Esophagus muscularis mucosa (tissue), 4 donors: ENCODE measurements at places on chromosomes 5 and 9.
A peak's percentile ranks its signal among the peaks of the same experiment; 100 is the strongest.

GRCh38 chr9:86860006-86860405, 87.3 kb downstream of the GAS1 start:
- no peak for DNase-seq

DNA sequence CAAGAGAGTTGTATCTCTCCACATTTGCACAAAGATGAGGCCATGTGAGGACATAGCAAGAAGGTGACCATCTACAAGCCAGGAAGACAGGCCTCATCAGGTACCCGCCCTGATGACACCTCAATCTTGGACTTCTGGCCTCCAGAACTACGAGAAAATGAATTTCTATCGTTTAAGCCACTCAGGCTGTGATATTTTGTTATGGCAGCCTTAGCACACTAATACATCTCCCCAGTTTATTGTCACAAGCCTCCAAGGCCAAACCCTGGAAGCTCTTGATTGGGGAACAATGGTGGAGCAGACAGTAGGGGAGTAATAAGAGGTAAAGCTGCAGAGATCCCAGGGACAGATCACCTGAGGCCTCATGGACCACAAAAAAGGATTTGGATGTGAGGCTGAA, 7.7 kb upstream of the P4HA2 start:
- DNase-seq: no peak

GRCh38 chr9:105554042-105554441, 3.9 kb upstream of the FKTN start:
- DNase-seq: no peak

DNA sequence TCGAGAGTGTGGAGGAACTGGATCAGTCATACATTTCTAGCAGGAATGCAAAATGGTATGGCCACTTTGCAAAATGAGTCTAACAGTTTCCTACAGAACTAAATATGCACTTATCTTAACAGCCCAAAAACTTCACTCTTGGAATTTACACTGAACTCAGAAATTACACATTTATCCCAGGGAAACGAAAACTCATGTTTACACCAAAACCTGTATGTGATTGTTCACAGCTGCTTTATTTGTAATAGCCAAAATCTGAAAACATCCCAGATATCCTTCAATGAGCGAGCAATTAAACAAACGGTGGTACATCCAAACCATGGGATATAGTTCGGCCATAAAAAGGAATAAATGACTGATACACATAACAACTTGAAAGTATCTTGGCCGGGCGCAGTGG, 62.0 kb downstream of the RNF130 start:
- no peak for DNase-seq

GRCh38 chr5:139181322-139181730, 16.8 kb downstream of the SIL1 start:
- DNase-seq: no peak

DNA sequence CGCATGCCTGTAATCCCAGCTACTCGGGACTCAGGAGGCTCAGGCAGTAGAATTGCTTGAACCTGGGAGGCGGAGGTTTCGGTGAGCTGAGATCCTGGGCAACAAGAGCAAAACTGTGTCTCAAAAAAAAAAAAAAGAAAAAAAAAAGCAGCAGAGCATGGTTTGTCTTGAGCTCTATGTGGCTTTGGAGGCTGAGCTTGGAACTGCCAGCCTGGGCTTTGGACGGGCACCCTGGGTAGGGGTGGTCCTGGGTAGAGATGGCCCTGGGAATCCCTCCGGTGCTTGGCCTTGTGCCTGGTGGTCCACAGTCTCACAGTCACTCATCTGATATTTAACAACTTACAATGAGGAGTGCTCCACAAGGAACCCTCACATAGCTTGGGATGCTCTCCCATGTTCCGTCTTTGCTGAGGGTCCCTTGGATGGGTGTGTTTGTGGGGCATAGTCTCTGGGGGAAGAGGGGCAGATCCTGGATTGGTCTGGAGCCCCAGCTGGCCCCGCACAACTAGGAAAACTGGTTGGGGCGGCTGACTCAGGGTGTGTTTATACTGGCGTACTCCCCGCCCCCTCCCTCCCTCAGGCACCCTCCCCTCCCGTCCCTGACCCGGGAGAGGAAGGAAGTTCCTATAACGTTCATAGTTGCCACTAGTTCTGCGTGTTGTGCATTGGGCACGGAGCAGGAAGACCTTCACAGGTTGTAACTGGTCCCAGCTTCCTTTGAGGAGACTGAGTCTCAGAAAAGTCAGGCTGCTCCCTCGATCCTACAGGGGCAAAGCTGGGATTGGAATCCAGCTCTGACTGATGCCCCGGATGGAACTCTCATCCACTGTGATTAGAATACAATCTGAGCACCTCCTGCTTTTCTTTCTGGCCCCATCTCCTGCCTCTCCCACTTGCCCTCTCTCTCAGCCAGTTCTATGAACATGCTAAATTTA, 11.2 kb downstream of the IER5L start:
- DNase-seq: peak; percentile 95

DNA sequence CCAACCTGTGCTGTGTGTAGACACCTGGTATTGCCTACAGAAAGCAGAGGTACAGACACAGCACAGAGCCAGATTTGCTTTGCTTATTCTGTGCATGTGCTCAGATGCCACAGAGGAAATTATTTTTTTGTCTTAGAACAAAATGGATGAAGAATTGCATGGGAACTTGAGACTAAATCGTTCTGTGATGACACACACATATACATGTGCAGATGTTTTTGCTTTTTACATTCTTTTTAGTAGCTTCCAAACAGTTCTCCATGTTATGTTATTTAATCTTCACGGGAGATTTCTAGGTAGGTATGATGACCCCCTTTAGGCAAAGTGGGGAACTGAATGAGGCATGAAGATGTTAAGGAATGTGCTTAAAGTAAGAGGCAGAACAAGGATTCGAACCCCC, 221.5 kb upstream of the PANK3 start:
- DNase-seq: no peak

- DNase-seq: no peak
Measured at GRCh38 chr5:125659316-125660023, 763.7 kb upstream of the GRAMD2B start.

- no peak for DNase-seq
Measured at GRCh38 chr9:87425202-87425601, 72.5 kb upstream of the DAPK1 start.

DNA sequence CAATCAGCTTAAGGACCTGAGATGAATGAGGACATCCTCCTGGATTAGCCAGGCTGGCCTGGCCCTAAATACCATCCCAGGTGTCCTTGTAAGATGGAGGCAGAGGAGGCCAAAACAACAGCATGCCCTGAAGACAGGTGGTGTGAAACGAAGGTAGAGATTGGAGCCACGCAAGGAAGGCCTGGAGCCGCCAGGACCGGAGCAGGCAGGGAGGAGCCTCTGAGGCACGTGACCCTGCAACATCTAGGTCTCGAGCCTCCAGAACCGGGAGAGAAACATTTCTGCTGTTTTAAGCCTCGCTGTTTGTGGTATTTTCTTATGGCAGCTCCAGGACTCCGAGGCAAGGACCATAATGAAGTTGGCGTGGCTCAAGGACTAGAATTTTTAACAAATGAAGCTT, 9.7 kb upstream of the COL5A1 start:
- DNase-seq: no peak

- DNase-seq: no peak
Measured at GRCh38 chr5:180652346-180652745, 2.9 kb upstream of the FLT4 start.

GRCh38 chr9:72817413-72817812, 135.4 kb downstream of the ALDH1A1 start:
- no peak for DNase-seq

- DNase-seq: no peak
Measured at GRCh38 chr9:12516573-12516972, 176.6 kb upstream of the TYRP1 start.

DNA sequence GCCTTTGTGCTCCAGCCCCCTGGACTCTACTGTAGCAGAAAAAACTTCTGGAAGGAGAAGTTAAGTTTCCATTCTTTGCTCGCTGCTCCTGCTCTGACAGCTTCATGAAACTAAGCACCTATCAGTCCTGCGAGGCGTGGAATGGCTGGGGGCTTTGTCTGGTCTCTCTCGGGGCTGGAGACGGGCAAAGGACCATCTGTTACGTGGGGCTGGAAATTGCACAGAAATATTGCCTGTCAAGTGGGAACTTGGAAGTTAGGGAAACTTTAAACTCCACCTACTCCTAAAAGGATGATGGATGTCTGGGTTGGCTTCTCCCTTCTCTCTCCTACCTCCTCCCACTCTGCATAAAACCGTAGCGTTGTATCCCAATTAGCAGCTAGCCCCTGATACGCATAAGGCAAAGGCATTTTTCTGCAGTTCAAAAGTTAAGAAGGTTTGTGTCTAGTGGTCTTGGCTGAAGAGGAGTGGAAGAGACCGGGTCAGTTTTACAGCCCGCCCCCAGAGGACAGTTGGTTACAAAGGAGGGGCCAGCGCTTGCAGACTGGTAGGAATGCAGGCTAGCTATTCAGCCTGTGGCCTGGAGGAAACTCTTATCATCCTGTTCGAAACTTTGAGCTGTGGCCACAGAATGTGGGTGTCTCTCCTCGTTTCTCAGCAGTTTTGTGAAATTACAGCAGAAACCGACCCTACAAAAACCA, 1.3 kb downstream of the FBXL7 start:
- peak; percentile 91 for DNase-seq

DNA sequence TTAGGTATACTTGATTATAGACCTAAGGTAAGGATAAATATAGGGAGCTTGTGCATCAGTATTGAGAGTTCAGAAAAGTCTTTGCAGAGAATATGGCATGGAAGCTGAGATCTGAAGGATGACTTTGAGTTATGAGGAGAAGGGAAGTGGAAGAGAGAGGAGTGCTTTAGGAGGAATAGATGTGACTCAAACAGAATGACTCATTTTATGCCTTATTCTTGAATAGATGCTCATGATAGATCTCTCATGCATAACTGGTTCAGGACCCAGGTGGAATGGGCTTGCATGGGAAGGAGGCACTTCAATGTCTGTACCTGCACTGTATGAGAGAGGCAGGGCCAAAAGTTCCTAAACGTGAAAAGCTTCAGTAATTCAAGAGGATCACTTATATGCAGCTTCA, 103.3 kb downstream of the CWC27 start:
- DNase-seq: no peak

- DNase-seq: no peak
Measured at GRCh38 chr5:64201996-64202395, 36.4 kb downstream of the RNF180 start.

GRCh38 chr9:138053996-138054752, 176.6 kb downstream of the CACNA1B start:
- no peak for DNase-seq
